ENCODE measurements at places on chromosomes 5 and 9.

- DNase-seq, result no peak
Observed at GRCh38 chr5:17314907-17315471, 97.6 kb downstream of the BASP1 start.

- no peak for DNase-seq
Observed at GRCh38 chr5:88188458-88189132, 80.0 kb downstream of the TMEM161B start.

- DNase-seq, result no peak
Observed at GRCh38 chr9:134360897-134361296, 34.6 kb downstream of the RXRA start.

- no peak for DNase-seq
Observed at GRCh38 chr5:114857941-114858551, 311.7 kb downstream of the TRIM36 start.

- DNase-seq, result no peak
Observed at GRCh38 chr9:137191691-137192447, 3.4 kb downstream of the SSNA1 start.

- peak; percentile 46 for DNase-seq
Observed at GRCh38 chr5:80057921-80058320, 22.8 kb downstream of the THBS4 start.

DNA sequence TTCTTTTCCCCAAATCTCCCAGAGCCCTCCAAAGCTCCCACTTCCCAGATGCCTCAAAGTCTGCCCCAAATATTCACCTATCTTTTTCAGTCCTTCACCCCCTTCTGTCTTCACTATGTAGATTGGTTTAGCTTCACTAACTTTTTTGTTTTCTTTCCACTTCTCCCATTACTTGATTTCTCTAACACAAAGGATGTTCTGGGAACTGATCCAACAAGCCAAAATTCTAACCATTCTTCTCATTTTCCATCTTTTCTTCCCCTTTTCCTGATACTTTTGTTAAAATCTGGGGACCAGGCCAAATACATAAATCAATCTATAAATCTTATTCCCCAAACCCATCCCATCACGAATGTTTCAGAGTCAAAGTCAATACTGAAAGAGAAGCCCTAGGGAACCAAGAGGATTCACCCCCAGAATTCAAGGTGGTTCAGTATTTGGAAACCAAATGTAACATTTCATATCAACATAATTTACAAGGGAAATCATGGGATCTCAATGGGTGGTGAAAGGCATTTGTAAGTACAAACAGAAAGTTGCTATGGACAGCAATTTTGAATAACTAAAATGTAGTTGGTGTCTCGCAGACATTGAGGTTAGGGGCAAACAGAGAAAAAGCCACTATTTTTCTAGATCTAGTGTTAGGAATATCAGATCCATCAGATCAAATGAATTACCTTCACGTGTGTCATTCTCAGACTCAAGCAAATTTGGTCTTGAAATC, 35.3 kb downstream of the APTX start:
- DNase-seq, result no peak

DNA sequence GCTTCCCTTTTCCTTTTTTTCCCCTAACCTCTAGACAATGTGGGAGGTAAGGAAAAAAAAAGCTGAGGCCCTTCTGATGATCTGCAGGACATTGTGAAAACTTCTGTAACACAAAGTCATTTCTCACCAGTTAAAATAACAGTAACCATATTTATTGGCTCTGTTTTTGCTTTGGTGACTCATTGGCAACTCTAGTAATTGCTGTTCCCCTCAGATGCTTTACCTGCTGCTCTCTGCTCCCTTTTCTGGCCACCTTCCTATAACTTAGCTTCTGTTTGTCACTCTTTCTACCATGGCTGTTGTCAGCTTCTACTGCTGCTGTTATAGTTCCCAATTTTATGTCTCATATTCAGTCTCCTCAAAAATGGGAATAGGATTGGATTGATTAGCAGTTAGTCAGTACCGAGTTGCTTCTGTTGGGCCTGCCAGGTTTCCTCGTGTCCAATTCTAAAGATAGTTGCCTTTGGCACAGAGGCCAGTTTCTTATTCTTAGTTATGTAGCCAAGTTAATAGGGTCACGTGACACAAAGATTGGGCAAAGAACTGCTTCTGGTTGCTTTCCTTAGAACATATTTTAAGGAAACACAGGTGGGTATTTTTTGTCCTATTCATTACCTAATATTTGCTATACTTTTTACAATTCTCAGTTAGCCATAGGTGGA, 16.8 kb downstream of the SCAMP1 start:
- DNase-seq, result no peak

DNA sequence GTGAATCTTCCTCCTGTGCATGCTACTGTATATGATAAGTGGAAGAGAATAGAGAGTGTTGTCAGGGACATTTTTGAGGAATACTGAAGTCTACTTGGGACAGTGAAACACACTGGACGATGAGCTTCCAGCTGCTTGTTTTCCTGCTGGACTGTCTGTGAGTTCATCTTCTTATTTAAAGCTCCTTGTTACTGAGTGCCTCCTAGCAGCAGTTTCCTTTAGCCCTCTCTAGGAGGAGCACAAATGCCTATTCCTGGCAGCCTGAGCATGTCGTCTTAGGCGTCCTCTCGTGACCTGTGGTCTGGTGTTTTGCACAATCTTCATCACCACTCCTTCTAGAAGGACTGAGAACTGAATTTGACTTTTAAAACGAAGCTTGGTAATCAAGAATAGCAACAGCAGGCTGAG, 43.8 kb downstream of the ANKRD33B start:
- DNase-seq, result no peak

- no peak for DNase-seq
Observed at GRCh38 chr9:109114670-109115069, 5.1 kb downstream of the TMEM245 start.

DNA sequence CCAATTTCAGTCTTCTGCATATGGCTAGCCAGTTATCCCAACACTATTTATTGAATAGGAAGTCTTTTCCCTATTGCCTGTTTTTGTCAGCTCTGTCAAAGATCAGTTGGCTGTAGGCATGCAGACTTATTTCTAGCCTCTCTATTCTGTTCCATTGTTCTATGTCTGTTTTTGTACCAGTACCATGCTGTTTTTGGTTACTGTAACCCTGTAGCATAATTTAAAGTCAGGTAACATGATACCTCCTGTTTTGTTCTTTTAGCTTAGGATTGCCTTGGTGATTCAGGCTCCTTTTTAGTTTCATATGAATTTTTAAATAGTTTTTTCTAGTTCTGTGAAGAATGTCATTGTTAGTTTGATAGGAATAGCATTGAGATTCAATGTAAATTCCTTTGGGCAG, 104.9 kb upstream of the SLCO6A1 start:
- no peak for DNase-seq

DNA sequence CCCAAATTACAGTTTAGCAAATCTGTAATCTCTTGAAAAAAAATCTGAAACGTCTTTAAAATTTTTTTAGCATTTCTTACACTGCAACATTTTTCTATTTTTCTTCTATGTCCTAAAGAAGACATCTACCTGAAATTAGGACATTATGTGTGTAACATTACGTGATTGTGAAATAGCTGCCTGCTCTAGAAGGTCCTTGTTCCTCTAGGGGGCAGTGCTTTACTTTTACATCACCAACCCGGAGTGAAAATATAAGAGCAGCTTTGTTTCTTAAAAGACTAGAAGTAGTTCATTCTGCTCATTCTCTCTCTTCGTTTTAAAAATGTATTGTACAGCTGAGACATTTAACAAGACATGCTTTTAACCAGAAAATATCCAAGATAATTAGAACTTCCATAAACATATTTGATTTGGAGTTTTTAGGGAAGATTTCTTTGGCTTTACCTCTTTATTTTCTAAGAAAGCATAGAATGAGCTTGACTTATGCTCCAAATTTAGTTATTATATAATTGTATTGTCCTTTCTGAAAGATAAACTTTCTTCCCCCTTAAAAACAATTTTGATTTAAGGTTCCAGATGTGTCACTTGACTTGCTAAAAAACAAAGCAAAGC, 48.1 kb upstream of the RIOK2 start:
- DNase-seq, result no peak

- no peak for DNase-seq
Observed at GRCh38 chr5:146683861-146684260, 167.9 kb upstream of the GPR151 start.

- DNase-seq, result no peak
Observed at GRCh38 chr9:132372177-132373095, 17.6 kb upstream of the SETX start.

DNA sequence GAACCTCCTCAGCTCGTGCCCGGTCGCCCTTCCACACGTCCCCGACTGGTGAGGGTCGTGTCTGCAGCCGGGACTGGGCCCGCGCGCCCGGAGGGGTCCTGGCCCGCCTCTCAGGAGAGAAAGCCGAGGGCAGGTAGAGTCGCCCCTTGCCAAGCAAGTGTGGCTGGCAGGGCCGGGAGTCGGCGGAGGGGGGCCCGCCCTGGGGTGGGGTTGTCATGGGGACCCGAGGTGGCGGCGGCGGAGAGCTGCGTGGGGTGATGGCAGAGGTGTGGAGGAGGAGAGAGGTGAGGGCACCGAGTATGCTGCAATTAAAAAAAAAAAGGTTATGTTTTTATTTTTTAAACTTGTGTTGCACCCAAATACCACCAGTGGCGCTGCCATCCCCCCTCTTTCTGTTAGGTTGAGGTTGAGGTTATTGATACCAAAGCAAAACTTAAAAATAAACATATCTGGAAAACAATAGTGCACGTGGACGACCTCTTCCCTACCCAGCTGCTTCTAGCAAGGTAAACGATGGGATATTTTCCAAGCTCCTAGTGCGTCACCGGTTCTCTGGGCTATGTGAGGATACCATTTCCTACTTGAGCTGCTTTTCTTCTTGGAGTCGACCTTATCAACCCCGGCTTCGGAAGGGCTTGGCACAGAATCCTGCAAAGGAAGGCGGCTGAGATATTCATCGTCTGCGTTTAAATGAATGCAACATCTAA, 660 bp downstream of the SCAMP1 start:
- DNase-seq, result peak; percentile 87

DNA sequence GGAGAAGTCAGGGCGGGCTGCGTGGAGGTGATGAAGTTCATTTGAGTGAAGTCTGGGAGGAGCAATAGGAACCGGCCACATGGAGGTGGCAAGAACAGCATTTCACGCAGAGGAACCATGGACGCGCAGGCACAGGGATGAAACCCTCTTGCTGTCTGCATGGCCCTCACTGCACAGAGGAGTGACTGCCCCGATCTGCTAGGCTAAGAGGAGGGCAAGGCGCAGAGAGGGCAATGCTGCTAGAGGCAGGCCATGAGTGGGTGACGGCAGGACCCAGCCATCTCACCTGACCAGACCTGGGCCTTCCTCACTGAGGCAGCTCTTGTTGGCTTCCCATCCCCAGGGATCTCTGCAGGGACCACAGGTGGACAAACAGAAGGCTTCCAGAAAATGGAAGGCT, 90.3 kb downstream of the BARX1 start:
- no peak for DNase-seq

GRCh38 chr5:30832519-30832918, 361.0 kb upstream of the CDH6 start:
- DNase-seq, result no peak

GRCh38 chr9:21813575-21814473, 11.4 kb downstream of the MTAP start:
- DNase-seq, result no peak

GRCh38 chr9:127264462-127265219, at the start of gene GARNL3:
Gene GARNL3 (plus strand): TSS chr9:127264774. CDS start chr9:127264878, 104 bp downstream.
- DNase-seq, result no peak

- DNase-seq, result no peak
Observed at GRCh38 chr5:169563369-169563768, 20.2 kb upstream of the SPDL1 start.

DNA sequence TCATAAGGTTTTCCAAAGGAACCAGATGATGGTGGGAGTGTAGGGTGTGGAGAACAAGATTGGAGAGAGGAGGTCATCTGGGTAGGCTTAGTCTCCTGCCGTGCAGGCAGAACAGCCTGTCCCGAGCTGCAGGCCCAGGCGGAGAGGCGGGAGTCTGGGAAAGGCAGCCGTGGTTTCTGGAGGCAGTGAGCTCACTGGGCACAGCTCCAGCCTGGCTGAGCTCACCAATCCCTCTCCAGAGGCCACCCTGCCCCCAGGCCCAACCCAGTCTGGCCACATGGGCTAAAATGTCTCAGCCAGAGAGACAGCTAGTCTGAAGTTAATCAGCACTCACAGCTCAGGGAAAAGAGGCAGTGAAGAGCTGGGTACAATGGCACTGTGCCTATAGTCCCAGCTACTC, 12.3 kb downstream of the P4HA2 start:
- peak; percentile 96 for DNase-seq

DNA sequence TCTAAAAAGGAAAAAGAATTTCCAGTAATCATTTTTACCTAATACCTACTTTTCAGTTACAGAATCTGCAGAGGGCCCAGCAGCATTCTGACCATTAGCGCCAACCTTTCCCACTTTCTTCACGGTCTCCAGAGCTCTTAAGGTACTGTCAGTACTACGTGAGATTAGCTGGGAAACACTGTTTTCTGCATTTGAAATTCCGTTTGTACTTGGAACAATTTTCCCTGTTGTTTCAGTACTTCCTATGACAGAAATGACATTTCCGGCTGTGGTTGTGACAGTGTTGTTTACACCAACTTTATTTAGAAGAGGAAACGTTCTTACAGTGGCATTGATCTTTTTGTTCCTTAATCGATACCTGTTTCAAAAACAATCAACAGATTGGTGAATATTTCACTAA, 36.9 kb upstream of the PDCL start:
- no peak for DNase-seq

DNA sequence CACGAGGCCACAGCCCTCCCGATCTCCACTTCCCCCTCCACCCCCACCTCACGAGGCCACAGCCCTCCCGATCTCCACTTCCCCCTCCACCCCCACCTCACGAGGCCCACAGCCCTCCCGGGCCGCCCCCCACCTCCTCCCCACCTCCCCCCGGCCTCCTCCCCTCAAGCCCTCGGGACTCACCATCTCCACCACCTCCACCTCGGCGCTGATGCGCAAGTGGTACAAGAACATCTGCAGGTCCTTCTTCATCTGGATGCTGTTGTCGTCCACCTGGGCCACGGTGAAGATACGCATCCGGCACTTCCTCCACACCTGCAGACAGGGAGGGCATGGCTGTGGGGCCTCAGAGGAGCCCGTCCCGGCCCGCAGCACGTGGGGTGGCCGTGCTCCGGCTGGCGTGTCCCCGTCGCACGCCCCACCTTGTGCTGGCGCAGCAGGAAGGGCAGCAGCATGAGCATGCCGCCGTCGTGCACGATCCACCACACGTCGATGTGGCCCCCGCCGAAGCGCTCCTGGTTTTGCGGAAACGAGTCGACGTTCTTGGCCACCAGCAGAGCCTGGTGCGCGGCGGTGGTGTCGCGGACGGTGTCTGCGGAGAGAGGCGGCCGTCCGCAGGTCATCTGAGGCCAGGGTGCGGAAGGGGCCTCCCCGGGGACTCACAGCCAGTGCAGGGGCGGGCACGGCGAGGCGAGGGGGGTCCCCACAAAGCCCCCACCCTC, 48.0 kb downstream of the SLC12A7 start:
- DNase-seq, result no peak

- DNase-seq, result no peak
Observed at GRCh38 chr9:129513856-129514496, 106.9 kb downstream of the C9orf50 start.

DNA sequence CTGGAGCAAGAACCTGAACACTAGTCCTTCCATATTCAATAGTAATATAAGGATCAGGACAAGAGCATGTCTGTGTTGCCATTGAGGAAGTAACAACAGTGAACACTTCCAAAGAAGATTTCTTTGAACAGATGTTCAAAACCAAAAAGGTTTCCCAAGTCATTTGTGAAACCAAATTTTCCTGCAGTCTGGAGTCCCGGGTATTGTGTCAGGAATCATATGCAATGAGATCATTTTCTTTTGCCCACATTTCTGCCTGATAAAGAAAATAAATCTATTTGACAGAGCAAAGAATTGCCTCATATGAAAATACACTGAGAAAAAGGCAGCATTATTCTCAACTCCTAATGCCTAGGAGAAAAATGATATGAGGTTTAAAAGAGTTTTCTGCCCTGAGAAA, 151.7 kb downstream of the SNX18 start:
- DNase-seq, result no peak
